HT1080 (cell line): ENCODE measurements at places on chromosomes 16 and 17. TPM values are rescaled to one million over a fixed set of nuclear protein-coding genes. Genes with fewer than 3 reads are reported as not detected.

DNA sequence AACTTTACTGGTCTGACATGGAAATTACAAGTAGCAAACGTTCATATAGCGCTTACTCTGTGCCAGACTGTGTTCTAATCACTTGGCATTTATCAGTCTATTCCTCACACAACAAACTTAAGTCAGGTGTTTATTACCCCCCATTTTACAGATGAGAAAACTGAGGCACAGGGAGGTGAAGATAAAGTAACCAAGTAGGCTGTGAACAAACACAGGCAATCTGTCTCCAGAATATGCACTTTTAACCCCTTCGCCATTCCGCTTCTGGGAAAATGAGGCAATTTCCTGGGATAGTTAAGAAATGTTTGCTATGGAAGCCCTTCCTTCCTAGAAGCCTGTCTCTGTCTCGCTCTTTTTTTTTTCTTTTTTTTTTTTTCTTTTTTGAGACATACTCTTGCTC, 12.2 kb upstream of the CXCL16 start:
- no peak for DNase-seq

Gene PDE6G
- total RNA-seq = 0.10 and 0.35 TPM in 2 replicates

DNA sequence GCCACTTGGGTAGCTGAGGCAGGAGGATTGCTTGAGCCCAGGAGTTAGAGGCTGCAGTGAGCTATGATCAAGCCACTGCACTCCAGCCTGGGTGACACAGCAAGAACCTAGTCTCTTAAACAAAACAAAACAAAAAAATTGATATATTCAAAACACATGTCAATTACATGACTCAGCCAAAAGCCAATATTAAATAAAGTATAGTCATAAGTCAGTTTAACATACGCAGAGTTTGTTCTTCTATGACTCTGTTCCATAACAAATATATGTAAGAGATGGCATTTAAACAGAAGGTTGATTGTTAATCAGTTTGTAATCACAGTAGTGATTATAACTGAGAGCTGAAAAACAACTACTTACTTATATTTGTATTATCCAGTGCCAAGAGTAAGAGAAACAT, 106.5 kb downstream of the CDH8 start:
- no peak for DNase-seq

DNA sequence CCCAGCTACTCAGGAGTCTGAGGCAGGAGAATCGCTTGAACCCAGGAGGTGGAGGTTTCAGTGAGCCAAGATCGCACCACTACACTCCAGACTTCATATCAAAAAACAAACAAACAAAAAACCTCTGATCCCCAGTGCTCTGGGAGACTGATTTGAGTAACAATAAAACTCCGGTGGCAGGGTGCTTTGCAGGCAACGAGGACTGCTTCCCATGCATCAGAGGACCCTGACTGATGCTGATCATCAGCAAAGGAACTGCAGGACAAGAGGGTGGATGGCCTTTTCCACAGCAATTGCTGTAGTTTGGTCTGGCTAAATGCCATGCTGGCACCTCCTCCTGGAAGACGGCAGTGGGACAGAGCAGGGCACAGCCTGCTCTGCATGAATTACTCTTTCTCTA, 6.4 kb upstream of the SLC39A11 start:
- no peak for DNase-seq

Gene KRTAP9-2
- not detected in 2 replicates for total RNA-seq

Gene AARSD1
- 25.2 and 29.2 TPM in 2 replicates for total RNA-seq

- no peak for DNase-seq
Measured at GRCh38 chr17:69643686-69644085, 229.2 kb downstream of the MAP2K6 start.

- no peak for DNase-seq
Measured at GRCh38 chr16:51392521-51393187, 241.6 kb upstream of the SALL1 start.

DNA sequence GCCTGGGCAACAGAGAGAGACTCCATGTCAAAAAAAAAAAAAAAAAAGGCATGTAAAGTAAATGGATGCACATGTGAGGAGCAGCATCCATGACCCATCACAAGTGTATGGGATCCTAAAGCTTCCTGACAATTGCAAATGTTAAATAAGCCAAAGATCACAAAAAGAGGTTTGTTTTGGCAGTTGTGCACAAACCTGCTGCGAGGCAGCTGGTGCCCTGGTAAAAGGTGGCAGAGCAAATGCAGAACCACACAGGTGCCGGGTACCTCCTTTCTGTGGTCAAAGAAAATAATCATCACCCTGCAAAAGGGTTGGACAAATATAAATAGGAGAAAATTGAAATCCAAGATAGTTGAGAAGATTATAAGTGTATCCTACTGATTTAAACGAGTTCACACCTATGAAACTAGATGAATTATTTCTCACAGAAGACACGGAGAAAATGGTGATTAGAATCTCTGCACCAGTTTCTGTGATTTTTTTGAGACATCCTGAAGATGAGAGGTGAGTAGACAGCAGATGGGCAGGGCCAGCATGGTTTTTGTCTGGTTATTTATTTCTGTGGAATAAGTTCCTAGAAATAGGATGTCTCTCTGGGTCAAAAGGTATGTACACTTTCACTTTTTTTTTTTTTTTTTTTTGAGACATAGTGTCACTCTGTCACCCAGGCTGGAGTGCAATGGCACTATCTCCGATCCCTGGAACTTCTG, 291.3 kb downstream of the CDH13 start:
- no peak for DNase-seq

DNA sequence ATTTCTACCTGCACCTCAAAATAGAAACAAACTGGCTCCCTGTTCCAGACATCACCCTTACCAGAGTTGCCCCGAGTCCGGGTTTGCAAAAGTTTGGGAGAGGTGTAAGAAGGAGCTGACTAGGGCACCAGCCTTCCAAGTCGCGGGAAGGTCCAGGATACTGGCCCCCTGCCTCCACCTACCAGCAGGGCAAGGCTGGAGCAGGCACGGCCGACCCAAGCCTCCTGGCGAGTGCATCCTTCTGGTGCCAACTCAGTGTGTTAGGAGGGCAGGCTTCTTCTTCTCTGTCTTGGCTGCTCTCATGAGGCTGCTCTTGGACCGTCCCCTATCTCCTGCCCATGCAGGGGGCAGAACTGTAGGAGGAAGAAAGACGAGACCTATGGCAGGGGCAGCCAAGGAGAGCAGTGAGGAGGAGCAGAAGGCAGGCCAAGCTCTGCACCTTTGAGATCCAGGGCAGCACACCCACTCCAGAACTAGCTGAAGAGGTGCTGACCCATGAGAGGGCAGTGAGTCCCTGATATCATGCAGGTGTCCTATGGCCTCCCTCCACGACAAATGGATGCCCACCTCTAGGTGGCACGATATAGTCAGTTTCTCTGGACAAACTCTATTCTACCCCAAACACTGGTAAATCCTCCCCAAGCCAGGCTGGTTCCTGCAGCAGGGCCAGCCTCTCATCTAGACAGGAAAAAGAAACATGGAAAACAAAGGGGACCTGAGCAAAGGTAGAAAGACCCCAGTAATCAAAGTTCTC, 54.4 kb downstream of the CYTH1 start:
- no peak for DNase-seq

- no peak for DNase-seq
Measured at GRCh38 chr16:13958474-13958873, 38.5 kb downstream of the ERCC4 start.

DNA sequence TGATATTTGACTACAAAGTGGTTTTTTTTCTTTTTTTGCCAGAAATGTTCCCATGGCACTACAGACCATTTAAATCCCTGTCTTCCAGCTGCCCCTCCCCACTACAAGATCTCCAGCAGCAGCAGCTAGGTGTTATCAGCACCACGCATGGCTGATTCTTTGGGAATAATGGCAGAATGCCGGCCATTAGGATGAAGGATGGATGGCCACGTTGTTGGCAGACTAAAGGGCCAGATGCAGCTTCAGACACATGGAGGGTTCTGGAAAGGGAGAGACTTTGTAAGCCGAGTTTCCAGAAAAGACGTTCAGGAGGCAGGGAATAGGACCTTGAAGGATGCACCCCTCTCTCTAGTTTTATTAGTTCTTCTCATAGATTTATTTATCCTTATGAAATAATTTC, 10.3 kb upstream of the MED9 start:
- no peak for DNase-seq

DNA sequence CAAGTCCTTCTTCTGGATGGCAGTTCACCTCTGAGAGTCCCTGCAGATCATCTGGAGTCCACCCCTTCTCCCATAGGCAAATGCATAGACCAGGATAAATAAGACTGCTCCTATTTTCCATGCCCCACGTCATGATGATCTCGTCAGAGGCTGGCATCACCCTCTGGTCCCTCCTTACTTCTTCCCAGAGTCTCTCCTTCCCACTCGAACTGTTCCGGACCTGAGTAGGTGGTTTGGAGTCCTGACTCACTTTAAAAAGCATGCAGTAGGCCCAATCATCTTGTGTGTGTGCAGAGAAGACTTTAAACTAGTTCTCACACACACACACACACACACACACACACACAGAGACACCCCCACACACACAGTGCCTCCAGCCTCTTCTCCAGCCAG, 72.0 kb downstream of the SOX9 start:
- DNase-seq = no peak

Gene DRC3
- 0.47 and 1.1 TPM in 2 replicates for total RNA-seq

GRCh38 chr17:29838961-29839360, 91.1 kb downstream of the SSH2 start:
- DNase-seq = no peak

DNA sequence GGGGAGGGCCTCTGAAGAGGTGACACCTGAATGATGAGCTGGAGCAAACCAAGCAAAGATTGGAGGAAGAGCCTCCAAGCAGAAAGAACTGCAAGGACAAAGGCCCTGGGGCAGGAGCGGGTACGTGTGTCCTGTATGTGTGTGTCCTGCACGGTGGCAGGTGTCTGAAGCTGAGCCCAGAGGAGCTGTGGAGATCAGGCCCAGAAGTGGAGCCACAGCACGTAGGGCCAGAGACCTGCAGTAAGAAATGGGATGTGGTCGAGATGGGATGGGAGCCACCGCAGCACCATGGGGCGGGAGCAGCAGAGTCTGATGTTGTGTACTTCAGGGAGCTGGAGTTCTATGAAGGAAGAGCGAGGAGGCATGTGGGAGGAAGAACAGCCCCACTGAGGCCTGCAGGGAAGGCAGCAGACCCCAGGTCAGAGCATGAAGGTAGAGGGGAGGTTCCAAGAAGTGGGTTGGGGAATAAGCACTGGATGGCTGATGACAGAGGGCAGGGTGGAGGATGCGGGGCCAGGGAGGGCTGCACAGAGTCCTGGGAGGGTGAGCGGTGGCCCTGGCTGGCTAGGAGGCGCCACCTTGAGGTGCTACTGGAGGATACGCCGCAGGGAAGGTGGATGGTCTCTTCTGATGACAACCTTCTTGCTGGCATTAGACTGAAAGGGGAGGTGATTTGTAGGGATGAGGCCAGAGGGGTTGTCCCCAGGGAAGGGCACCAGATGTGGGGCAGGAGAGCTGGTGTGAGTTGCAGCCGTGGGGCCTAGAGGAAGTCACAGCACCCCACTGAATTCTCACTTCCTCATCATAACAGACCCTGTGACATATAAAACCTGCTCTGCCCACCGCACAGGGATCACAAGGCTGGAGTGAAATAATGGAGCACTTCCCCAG, 10.6 kb upstream of the CETP start:
- DNase-seq = peak; percentile 46

GRCh38 chr17:2025622-2026309, 632 bp upstream of the RTN4RL1 start:
- peak; percentile 75 for DNase-seq

DNA sequence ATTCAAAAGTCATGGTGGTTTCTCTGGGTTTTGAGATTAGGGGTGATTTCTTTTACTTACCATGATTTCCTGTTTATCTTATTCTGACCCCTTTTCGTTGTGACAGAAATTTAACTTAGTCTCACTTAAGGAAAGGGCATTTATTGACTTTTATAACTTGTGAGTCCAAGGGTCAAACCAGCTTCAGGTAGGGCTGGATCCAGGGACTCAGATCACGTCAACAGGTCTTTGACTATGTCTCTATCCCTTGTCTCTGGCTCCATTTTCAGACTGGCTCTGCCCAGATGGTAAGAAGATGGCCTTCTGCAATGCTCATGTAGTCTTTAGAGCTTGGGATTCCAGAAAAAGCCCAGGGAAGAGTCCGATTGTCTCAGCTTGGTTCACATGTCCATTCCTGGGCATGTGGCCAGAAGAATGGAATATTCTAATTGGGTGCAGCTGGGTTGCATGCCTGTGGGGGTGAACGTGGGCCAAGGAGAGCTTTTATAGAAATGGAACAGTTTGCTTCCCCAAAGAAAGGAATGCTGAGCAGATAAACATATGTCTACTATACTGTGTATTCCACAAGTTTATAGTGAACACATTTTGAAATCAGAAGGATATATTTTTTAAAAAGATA, 13.4 kb downstream of the USP43 start:
- DNase-seq = peak; percentile 25

DNA sequence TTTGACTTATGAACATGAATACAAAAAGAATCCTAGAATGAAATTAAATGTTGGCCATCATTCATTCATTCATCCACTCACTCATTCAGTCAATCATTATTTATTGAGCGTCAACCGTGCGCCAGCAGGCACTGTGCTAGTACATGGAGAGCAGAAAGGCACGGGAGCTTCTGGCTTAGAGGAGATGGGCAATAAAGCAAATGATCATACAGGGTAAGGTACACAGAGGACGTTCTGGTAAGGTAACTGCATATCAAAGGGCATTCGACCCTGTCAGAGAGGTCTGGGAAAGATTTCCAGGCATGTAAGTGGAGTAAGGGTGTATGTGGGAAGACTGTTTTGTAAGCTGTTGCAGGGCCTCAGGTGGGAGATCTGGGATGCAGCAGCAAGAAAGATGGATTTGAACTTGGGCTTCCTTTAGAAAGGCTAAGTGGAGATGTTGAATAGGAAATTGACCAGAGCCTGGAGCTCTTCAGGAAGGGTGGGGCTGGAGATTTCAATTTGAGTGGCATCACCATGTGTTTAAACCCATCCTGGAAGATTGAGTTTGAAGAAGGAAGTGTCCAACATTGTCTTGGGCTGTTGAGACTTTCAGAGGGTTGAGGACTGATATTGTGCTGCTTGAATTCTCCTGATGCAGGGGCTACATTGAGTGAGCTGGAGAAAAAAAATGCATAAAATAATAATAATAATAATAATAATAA, 2.8 kb upstream of the MSI2 start:
- DNase-seq = no peak

GRCh38 chr16:51119556-51119955, 31.5 kb downstream of the SALL1 start:
- DNase-seq = no peak

Gene ITGAL
- total RNA-seq = not detected in 2 replicates

- no peak for DNase-seq
Measured at GRCh38 chr17:44187131-44187899, 543 bp downstream of the TMUB2 start.

GRCh38 chr16:66245072-66245471, 121.4 kb upstream of the CDH5 start:
- DNase-seq = peak; percentile 14

Gene CCL13
- not detected in 2 replicates for total RNA-seq
